Left lung (tissue), 14 donors: ENCODE measurements at places on chromosomes 13 and 19. TPM values are rescaled to one million over a fixed set of nuclear protein-coding genes. Genes with fewer than 3 reads are reported as not detected.

DNA sequence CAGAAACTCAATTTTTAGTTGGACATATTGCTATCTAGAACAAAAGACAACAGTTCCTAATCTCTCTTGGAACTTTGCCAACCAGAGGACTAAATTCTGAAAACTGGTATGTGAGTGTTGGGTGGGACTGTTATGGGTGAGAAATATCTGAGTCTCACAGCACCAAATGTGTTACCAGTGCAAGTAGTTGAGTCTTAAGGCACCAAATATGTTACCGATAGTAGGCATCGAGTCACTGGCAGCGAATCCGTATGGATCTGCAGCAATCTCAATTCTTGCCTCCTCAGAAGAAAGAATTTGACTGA is 575.2 kb downstream of the DACH1 start:
- no peak overlapping the region for H3K4me3 ChIP-seq
- no peak for DNase-seq
- H3K27me3 ChIP-seq, result no peaks in the 10 kb centered on the region
- H3K27ac ChIP-seq, result peak overlapping the region; percentile 80
- H3K36me3 ChIP-seq, result no peaks in the 10 kb centered on the region
- H3K4me1 ChIP-seq, result peaks cover 5% of the 10 kb centered on the region

GRCh38 chr19:9058905-9059667 is 27.8 kb upstream of the OR1M1 start:
- no peak overlapping the region for H3K27ac ChIP-seq

DNA sequence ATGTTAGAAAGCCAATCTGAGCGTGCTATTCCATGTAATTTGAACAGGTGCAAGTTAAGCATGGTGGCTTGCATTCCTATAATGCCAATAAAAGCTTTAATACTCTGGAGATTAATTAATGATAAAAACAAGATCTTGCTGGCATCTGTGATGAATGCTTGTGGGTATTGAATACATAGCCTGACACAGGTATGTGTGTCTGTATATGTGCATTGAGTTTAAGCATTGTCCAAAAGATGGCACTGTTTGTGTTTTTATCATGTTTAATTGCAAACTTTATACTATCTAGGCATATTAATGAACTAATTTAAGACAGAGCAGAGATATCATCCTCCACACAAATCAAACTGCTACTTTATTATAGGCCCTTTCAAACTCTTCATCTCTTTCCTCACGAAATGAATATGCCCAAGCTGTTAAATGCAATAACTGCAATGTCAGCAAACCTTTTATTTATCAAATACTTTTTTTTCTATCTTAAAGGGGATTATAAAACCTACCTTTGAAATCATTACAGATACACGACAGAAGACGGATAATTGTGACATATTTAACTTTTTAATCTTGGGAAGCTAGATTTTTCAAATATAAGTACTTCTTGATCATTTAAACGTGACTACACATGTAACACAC is 86.5 kb downstream of the TNFSF11 start:
- H3K27me3 ChIP-seq, result no peaks in the 10 kb centered on the region
- H3K36me3 ChIP-seq, result no peaks in the 10 kb centered on the region
- H3K4me3 ChIP-seq, result no peak overlapping the region
- no peak for DNase-seq

DNA sequence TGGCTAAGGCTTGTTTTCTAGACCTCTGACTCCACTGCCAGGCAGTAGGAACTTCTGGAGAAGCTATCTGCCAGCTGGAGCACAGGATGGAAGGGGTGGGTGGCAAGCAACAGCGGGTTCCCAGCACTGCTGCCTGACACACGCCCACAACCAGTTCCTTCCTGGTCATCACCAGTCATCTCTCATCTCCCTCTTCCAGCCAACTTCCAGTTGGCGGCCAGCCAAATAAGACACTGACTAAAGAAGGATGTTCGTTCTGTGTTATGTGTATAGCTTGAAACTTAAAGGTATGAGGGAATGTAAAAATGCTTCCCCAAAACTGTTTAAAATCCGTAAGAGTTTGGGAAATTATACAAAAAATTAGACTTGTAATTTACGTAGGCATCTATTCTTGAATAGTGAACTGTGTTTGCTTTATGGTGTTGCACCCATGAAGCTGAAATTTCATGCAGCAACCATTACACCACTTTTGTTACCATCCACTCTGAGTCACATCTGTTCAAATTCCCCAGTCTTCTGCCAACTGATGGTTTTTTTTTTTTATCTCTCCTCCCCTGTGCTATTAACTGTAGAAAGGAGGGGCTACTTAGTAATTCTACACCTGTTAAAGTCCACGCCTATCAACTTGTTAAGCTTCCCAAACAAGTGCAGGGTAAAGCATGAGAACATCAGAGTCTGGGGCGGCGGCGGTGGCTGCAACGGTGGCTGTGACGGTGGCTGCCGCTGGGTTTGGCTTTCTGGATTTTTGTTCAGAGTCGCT is 86.2 kb upstream of the FRY start:
- H3K27me3 ChIP-seq, result no peaks in the 10 kb centered on the region
- DNase-seq, result peak; percentile 78
- H3K4me1 ChIP-seq, result peaks cover 8% of the 10 kb centered on the region
- no peaks in the 10 kb centered on the region for H3K36me3 ChIP-seq
- peak overlapping the region; percentile 27 for H3K27ac ChIP-seq

DNA sequence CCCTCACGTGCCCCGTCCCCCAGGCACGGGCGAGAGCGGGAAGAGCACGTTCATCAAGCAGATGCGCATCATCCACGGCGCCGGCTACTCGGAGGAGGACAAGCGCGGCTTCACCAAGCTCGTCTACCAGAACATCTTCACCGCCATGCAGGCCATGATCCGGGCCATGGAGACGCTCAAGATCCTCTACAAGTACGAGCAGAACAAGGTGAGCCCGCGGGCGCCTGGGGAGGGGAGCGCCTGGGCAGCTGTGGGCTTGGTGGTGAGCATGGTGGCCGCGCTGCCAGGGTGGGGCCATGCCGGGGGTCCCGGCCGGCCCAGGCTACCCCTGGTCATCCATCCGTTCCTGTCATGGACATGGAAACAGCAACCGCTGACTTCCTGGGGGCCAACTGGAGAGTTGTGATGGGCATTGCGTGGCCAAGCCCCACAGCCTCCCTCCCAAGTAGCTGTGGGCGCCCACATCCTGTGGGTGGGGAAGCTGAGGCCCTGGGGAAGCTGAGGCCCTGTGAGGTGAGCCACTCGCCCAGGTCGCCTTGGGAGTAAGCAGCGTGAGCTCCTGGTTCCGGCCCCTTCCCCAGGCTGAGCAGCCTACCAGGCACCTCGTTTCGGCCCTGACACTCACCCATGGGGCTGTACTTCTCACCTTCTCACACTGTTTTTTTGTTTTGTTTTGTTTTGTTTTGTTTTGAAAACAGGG is 16.1 kb downstream of the GNA11 start:
- no peak overlapping the region for H3K27ac ChIP-seq
- H3K4me1 ChIP-seq, result no peaks in the 10 kb centered on the region
- DNase-seq, result no peak
- H3K27me3 ChIP-seq, result no peaks in the 10 kb centered on the region
- H3K36me3 ChIP-seq, result peaks cover 38% of the 10 kb centered on the region

GRCh38 chr19:3062165-3063105 is at the start of gene TLE5:
TSS of gene TLE5 (minus strand) at chr19:3062495. CDS start at chr19:3062200, 295 bp downstream.
- H3K4me3 ChIP-seq, result peak within 1 kb of the TSS; percentile 69
- H3K27ac ChIP-seq, result peak within 1 kb of the TSS; percentile 92
- H3K27me3 ChIP-seq, result no peaks in the 10 kb centered on the region
- peaks cover 28% of the 10 kb centered on the region for H3K36me3 ChIP-seq

FAM216B gene
- 10.7 TPM for polyA plus RNA-seq
